ENCODE measurements at places on chromosomes 2 and 18. TPM values are rescaled to one million over a fixed set of nuclear protein-coding genes. Genes with fewer than 3 reads are reported as not detected.

DNA sequence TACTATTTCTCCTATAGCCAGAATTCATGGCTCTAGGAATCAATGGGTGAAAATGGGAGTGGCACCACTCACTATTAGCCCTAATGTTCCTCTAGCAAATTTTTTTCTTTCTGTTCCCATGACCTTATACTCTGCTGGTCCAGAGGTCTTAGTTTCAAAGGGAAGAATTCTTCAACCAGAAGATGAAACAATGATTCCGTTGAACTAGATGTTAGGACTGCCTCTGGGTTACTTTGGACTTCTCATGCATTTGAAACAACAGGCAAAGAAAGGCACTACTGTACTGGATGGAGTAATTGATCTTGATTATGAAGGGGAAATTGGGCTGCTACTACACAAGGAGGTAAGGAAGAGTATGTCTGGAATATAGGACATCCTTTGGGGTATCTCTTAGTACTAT is 18.6 kb upstream of the ADCYAP1 start:
- DNase-seq = no peak

GRCh38 chr18:62663731-62664336 is 51.5 kb upstream of the PHLPP1 start:
- DNase-seq = no peak

DNA sequence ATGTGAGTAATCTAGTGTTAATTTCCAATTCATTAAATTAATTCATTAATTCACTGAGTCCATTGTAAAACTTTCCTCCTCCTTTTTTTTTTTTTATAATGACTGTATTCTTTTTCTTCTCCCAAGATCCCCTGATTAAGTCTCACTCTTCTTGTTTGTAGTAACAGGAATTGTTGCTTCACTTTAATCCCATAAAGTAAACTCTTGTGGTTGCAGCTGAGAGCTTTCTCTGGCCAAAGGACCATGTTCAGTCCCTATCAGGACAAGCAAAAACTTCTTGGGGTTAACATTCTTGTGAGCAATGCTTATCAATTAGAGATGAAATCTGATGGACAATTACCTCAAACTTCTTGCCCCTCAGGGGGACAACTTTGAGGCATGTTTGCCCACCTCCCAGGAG is 400.2 kb upstream of the SPHKAP start:
- DNase-seq = no peak

DNA sequence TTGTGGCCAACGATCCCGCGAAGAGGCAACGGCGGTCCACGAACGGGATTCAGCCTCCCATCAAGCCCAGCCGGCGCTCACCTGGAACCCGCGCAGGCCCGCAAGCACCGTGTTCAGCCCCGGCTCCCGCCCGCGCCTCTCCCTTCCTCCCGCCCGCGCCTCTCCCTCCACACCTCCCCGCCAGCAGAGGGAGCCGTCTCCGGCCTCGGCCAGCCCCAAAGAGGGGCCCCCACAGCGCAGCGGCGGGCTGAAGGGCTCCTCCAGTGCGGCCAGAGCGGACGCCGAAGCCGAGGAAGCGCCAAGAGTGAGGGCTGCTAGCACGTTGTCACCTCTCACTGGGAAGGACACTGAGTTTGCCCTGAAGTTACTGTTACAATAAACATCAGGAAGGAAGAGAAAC is 55.3 kb upstream of the LAPTM4A start:
- no peak for DNase-seq

UGT1A10 gene
- not detected for total RNA-seq
